H54 (cell line): ENCODE measurements at places on chromosomes 12 and 14.

GRCh38 chr12:24551163-24551786, 397.6 kb downstream of the BCAT1 start:
- DNase-seq, result no peak

DNA sequence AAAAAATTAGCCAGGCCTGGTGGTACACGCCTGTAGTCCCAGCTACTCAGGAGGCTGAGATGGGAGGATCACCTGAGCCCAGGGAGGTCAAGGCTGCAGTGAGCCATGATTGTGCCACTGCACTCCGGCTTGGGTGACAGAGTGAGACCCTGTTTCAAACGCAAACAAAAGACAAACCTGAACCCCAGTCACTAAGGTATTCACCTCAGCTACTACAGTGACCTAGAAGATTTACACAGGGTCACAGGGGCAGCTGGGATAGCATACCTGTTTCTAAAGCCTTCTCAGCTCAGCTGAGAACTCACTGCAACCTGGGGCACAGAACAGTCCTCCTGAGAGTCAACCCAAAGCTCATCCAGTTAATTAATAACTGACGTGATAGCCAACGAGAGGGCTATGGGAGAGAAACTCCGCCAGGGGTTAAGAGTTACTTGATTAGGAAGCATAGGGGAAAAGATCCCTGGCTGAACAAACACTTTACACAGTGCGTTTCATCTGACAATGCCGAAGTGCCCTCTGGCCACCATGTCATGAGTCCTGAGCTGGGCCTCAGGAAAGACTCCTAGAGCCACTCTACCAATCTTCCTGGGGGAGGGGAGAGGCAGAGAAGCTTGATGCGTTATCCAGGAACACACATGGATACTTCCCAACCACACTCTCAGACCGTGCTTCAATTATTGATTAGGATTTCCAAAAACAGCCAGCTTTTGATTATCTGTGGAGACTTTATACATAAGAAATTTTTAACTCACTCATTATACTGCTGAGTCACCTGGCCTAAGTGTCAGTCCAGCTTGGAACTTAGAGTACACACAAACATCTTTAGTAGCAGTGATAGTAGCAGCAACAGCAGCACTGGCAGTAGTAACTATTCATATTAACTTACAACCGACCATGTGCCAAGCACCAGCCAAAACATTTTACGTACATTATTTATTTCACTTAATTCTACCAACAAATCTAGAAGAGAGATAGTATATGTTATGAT, 48.2 kb downstream of the FOXN3 start:
- DNase-seq, result no peak

DNA sequence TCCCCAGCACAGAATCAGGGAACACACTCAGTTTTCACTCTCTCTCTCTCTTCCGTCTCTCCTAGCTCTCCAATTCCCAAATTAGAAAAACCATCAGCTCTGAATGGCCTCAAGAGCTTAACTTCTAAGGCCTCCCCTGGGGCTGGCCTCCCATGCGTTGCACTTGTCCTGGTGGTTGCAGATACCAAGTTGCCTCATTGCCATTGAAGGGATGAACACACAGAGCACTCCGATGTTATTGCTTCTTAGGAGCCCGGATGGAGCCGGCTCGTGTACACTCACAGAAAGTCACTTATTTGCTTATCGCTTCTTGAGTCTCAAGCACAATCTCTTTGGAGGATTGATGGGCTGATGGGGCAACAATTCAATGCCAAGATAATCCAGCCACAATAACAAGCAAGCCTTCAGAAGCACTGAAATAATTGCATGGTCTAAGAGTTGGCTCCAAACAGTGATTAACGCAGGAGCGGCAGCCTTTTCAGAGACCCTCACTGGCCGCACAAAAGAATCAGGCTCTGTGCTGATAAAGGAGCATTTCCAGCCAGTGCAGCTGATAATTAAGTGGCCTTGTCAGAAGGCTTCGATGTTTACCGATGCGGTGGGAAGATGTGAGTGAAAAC, 175.8 kb upstream of the TMEM132C start:
- DNase-seq, result no peak

- DNase-seq, result no peak
These were observed 26.2 kb downstream of the RTRAF start for GRCh38 chr14:52015411-52016030.
